ENCODE measurements at places on chromosomes 6 and 20. TPM values are rescaled to one million over a fixed set of nuclear protein-coding genes. Genes with fewer than 3 reads are reported as not detected.

The NEURL2 gene
- total RNA-seq: 14.5 TPM

DNA sequence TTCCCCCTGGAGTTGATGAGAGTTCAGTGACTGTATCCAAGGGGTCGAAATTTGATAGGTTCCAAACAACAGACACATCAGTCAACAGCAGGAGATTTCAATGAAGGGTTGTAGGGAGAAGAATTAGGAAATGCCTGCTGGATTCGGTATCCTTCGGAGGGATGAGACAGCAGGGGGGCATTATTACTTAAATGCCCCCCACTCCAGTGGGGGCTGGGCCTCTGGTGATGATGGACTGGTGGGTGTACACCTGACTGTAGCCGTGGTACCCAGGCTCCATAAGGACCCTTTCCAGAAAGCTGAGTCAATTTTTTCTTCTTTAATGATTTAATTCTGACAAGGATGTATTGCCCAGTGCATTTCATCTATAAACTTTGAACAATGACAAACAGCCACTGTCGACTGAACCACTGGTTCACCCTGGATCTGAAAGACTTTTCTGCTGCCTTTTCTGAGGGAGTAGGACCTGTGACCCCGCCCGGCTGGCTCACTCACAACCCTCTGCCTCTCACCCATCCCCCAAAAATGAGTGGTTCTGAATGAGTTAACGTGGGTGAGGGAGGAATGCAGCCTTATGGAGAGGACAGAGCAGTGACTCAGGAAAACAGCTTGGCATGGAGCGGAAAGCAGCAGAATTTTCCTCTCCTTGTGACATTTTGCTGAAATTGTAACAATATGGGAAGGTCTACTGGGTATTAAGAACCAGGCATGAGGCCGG is 41.0 kb downstream of the ZMYND8 start:
- no peaks in the 10 kb centered on the region for H3K27me3 ChIP-seq
- H3K36me3 ChIP-seq: no peaks in the 10 kb centered on the region
- DNase-seq: no peak
- peak overlapping the region; percentile 50 for H3K27ac ChIP-seq
- no peak overlapping the region for H3K4me3 ChIP-seq

DNA sequence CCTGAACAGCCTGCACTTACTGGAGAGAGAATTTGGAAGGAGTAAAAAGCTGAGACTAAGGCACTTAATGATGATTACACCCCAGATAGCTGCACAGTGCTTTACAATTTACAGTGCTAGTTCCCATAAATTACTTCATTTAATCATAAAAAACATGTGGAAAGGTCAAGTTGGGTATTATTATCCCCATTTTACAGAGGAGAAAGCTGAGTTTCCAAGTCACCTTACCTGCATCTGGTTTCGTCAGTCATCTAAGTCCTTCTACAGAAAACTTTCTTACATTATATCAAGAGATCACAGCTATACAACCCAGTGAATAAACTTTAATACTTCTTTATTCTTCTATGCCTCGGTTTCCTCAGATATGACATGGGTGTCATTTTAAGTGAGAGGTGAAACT is 3.3 kb downstream of the PTPRK start:
- DNase-seq: no peak
- no peak overlapping the region for H3K4me3 ChIP-seq
- H3K27me3 ChIP-seq: no peaks in the 10 kb centered on the region
- H3K27ac ChIP-seq: no peak overlapping the region

The CRISP1 gene
- total RNA-seq: not detected

- H3K4me1 ChIP-seq: peaks cover 11% of the 10 kb centered on the region
- no peak for DNase-seq
- H3K36me3 ChIP-seq: no peaks in the 10 kb centered on the region
- H3K4me3 ChIP-seq: no peak overlapping the region
- H3K27ac ChIP-seq: no peak overlapping the region
These were observed 137.3 kb upstream of the TOP1 start for GRCh38 chr20:40891351-40891750.

DNA sequence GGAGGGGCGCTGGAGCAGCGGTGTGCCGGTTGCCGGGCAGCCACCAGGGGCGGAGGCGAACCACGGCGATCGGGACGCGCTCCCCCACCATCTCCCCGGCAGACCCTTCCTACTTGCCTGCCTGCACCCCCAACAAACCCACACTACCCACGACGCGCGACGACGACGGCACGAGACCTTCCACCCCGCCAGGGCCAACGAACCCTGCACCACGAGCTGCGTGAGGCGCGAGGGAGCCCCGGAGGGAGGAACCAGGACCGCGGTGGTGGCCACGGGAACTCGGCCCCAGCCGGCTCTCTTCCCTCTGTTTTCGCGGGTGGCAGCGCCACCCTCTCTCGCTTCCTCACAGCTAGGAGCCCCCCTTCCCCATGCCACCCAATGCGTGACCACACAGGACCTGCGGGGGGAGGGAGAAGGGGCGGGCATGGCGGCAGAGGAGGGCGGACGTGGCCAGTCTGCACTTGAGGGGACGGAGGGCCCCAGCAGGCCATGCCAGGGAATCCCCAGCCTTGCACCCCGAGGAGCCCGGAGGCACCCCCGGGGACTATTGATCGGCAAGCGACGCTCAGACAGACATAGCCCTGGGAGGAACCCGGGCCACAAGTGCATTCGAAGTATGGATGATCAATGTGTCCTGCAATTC is 1516.4 kb upstream of the DEFB115 start:
- H3K36me3 ChIP-seq: no peaks in the 10 kb centered on the region
- no peak overlapping the region for H3K4me3 ChIP-seq
- no peak for DNase-seq
- no peaks in the 10 kb centered on the region for H3K27me3 ChIP-seq

GRCh38 chr6:56096946-56097621 is 150.3 kb downstream of the COL21A1 start:
- no peaks in the 10 kb centered on the region for H3K27me3 ChIP-seq
- DNase-seq: no peak
- H3K36me3 ChIP-seq: no peaks in the 10 kb centered on the region
- no peaks in the 10 kb centered on the region for H3K4me1 ChIP-seq

DNA sequence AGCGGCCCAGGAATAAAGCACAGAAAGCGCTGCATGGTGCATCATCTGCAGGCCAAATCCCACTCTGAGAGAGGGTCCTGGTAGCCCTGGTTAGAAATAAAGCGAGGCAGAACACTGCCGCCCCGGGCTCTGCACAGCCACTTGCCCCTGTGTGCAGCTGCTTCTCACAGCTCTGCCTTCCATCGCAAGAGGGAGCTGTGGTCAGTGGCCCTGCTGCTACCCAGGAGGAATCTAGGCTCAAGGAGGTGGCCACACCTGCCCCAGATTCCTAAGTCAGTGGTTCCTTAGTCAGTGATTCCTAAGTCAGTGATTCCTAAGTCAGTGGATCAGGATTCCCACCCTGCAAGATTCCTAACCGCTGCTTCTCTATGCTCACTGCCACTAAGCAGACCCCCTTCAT is 8.8 kb downstream of the CDH4 start:
- H3K27me3 ChIP-seq: no peaks in the 10 kb centered on the region
- H3K36me3 ChIP-seq: no peaks in the 10 kb centered on the region
- H3K4me1 ChIP-seq: no peaks in the 10 kb centered on the region
- no peak for DNase-seq
- H3K27ac ChIP-seq: no peak overlapping the region
- no peak overlapping the region for H3K4me3 ChIP-seq

DNA sequence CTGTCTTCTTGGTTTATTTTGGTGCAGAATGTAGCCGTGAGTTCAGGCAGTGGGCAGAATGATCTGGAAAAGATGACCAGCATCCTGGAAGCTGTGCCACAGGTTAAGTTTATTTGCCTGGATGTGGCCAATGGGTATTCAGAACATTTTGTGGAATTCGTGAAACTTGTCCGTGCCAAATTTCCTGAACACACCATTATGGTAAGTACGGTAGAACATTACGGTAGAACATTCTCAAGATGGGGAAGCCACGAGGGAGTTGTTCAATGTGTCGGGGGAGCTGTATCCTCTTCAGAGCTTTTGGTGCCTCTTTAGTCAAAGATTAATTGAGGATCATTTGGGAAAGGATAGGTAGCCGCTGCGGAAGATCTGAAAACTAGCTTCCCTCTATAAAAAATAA is 16.1 kb downstream of the GMPR start:
- no peaks in the 10 kb centered on the region for H3K36me3 ChIP-seq
- no peak overlapping the region for H3K4me3 ChIP-seq
- no peaks in the 10 kb centered on the region for H3K4me1 ChIP-seq
- no peaks in the 10 kb centered on the region for H3K27me3 ChIP-seq

The RIN2 gene
- total RNA-seq: 7.7 TPM

- H3K36me3 ChIP-seq: no peaks in the 10 kb centered on the region
- H3K27ac ChIP-seq: no peak overlapping the region
- no peak for DNase-seq
These were observed 668.2 kb upstream of the GJE1 start for GRCh38 chr6:141464490-141464889.

- H3K36me3 ChIP-seq: peaks cover 3% of the 10 kb centered on the region
- no peaks in the 10 kb centered on the region for H3K27me3 ChIP-seq
- H3K4me1 ChIP-seq: no peaks in the 10 kb centered on the region
- H3K27ac ChIP-seq: no peak overlapping the region
These were observed 42.1 kb upstream of the CDH22 start for GRCh38 chr20:46350201-46350985.

DNA sequence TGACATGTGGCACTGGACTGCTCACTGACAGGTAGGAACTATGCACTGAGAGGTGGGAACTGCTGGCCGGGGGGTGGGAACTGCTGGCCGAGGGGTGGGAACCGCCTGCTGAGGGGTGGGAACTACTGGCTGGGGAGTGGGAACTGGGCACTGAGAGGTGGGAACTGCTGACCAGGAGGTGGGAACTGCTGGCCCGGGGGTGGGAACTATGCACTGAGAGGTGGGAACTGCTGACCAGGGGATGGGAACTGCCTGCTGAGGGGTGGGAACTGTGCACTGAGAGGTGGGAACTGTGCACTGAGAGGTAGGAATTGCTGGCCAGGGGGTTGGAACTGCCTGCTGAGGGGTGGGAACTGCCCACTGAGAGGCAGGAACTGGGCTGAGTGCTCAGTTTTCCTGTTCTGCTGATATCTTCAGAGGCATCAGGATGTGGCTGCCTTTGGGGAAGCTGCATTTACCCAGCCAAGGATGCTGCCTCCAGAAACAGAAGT is 90.2 kb downstream of the THBS2 start:
- H3K27me3 ChIP-seq: no peaks in the 10 kb centered on the region
- no peaks in the 10 kb centered on the region for H3K4me1 ChIP-seq
- no peaks in the 10 kb centered on the region for H3K36me3 ChIP-seq
- H3K27ac ChIP-seq: no peak overlapping the region
- peak; percentile 24 for DNase-seq

DNA sequence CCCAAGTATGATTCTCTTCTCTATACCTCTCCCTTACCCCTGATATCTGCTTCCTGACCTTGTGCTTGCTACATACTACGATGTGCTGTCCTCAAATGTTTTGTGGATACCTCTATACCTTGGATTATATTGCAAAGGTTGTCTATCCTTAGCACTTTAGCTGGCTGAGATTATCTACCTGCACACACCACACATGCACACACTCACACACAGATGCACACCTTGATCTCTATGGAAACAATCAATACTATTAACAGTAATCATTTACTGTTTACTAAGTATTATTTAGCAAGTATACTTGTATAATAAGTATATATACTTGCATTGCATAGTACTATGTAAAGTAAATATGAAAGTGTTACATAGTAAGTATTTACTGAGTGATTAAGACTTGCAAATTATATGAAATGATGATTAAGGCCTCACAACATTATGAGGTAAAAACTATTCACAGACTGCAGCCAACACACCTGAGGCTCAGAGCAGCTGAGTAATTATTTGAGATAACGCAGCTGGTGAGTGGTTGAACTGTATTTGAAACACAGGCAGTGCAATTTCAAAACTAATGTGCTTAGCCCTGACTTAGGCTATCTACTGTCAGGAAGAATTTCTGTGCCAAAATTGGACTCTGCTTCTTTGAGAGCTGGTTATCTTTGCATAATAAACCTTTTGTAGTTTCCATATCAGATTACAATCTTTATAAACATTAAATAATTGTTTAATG is 699.9 kb downstream of the FRK start:
- no peak for DNase-seq
- H3K4me3 ChIP-seq: no peak overlapping the region
- H3K36me3 ChIP-seq: no peaks in the 10 kb centered on the region
- H3K27ac ChIP-seq: no peak overlapping the region
- H3K27me3 ChIP-seq: no peaks in the 10 kb centered on the region

DNA sequence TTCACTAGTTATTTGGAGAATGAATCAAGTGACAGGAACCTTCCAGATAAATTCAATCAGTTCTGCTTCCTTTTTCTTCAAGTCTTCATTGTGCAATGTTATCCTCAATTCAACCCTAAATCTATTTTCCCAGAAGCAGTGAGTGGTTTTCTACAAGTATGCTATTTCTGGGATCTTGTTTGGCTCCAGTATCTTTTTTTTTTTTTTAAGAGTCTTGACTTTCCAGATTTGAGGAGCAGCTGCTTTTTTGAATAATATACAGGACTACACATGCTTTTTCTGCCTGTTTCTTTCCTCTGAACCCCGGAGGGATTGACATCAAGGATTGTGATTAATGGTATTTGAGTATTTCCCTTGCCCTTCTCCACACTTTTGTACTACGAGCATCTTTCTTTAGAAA is 339.2 kb upstream of the JAG1 start:
- no peak overlapping the region for H3K27ac ChIP-seq
- no peaks in the 10 kb centered on the region for H3K4me1 ChIP-seq
- no peak for DNase-seq
- no peak overlapping the region for H3K4me3 ChIP-seq
- H3K27me3 ChIP-seq: peaks cover 2% of the 10 kb centered on the region

The TMEM217 gene
- total RNA-seq: 3.2 TPM

DNA sequence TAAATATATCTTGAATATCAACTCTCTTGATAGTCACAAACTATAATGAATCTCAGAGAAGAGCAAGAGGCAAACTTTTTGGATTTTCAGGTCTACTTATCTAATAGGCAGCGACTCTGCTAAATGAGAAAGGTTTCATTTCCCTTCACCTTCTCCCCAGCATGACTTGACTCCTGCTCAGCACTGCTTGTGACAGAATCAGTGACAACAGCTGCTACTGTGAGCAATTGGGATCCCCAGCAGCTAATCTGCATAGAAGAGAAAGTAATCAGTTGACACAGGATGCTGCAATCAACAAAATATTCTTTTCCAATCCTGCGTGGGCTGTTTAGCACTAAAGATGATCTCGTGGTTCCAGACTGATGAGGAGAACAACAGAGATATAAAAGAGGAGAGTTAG is 205.5 kb downstream of the MMUT start:
- H3K4me3 ChIP-seq: no peak overlapping the region
- no peaks in the 10 kb centered on the region for H3K36me3 ChIP-seq
- DNase-seq: no peak
- no peaks in the 10 kb centered on the region for H3K27me3 ChIP-seq
- no peaks in the 10 kb centered on the region for H3K4me1 ChIP-seq
- no peak overlapping the region for H3K27ac ChIP-seq

- no peaks in the 10 kb centered on the region for H3K36me3 ChIP-seq
- peak overlapping the region; percentile 99 for H3K27ac ChIP-seq
- no peaks in the 10 kb centered on the region for H3K27me3 ChIP-seq
These were observed 544 bp upstream of the TP53INP2 start for GRCh38 chr20:34703424-34704176.

GRCh38 chr20:18394363-18394762 is 72.5 kb downstream of the DZANK1 start:
- no peak overlapping the region for H3K27ac ChIP-seq
- H3K4me3 ChIP-seq: no peak overlapping the region
- no peak for DNase-seq
- H3K27me3 ChIP-seq: no peaks in the 10 kb centered on the region

All from liver (tissue), 10 donors.